NCI-H2081 treated with DMSO at 0.1 percent for 48 hours (cell line): ENCODE measurements at places on chromosomes 2 and 18.
A peak's percentile ranks its signal among the peaks of the same experiment; 100 is the strongest.

GRCh38 chr2:136107051-136108033, 10.6 kb downstream of the CXCR4 start:
- DNase-seq = no peak

DNA sequence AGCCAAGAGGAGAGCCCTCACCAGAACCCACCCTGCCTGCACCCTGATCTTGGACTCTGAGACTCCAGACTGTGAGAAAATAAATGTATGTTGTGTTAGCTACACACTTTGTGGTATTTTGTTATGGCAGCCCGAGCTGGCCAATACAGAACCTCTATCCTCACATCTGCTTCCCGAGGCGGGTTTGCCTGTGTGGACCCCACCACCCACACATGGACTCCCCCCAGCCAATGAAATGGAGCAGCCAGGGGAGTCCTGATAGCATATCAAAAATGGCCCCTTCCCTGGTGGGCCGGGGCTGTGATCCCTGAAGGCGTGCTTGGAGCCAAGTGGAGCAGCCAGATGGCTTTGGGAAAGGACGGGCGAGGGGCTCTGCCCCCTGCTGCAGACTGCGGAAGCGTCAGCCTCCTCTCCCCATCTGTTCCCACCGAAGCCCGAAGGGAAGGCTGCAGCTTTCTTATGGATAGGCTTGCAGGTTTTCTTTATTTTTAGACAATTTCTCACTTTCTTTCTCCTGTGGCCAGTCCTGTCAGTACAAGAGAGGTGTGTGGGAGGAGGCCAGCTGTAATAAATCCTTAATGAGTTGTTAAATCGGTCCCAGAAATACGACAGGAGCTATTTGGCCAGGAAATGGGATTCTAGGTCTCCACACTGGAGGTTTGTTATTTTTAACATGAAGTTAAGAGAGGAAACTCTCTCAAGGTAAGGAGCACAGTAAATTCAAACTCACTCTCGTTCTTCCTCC, 34.4 kb downstream of the TEX51 start:
- DNase-seq = no peak

GRCh38 chr2:88057437-88057844, 1.9 kb upstream of the KRCC1 start:
- no peak for DNase-seq

GRCh38 chr2:190717764-190718651, 69.1 kb downstream of the NAB1 start:
- DNase-seq = no peak

- no peak for DNase-seq
These were observed 34.7 kb downstream of the RASGRP3 start for GRCh38 chr2:33511141-33511540.

- peak; percentile 45 for DNase-seq
These were observed 18.2 kb downstream of the SCN3A start for GRCh38 chr2:165185633-165186032.

- no peak for DNase-seq
These were observed 403.0 kb upstream of the TNP1 start for GRCh38 chr2:217262911-217263310.

GRCh38 chr2:12006850-12007249, 260.4 kb downstream of the LPIN1 start:
- DNase-seq = no peak

- DNase-seq = no peak
These were observed 353.1 kb downstream of the ARHGAP15 start for GRCh38 chr2:143482316-143482715.

DNA sequence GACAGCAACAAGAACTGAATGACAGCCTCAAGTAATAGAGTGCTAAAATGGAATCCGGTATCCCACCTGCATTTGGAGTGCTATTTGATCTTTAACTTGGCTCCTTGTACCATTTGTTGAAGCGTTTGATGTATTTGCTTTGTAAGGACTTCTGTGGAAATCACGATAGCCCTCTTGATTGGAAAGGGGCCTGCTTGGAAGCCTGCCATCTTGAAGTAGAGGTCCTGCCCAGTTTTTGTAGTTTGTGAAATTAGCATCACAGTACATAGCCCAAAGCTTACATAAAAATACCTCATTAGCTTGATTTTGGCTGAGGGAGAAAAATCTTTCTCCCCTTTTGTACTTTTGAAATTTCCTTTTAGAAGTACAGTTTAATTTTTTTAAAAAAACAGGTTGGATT, 2.7 kb downstream of the CDCA7 start:
- DNase-seq = no peak

DNA sequence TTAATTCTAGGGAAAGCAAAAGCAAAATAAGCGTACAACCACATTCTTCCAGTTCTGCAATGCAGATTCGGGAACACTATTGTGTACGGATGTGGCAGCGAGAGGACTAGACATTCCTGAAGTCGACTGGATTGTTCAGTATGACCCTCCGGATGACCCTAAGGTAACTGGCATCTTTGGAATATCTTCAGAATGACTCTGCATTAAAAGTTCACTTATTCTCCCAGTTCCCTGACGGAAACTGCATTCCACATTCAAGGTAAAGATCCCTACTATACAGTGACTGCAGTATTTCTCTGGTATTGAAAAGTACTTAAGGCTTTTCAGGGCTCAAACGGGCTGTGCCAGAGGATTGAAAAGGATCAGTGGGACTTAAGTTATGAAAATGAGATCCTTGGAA, 10.9 kb downstream of the DDX18 start:
- no peak for DNase-seq

- no peak for DNase-seq
These were observed 20.0 kb upstream of the LRRTM1 start for GRCh38 chr2:80324525-80324924.

GRCh38 chr2:101983486-101983885, 8.3 kb upstream of the IL1R2 start:
- no peak for DNase-seq

DNA sequence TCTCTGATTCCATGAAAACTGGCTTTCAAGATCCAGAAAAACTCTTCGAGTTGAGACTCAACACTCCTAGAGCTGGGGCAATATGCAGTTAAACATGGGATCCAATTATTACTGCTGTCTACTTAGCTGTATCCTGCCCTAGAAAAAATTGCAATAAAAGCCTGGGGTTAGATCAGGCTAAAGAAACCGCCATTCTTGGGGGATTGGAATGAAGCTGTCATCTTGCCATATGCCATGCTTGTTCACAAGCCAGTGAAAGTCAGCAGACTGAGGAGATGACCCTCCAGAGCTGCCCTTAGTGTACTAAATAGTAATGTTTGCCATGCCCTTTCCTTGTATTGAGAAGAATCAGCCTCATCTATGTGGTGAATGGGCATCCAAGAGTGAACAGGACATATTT, 30.9 kb upstream of the CYP26B1 start:
- DNase-seq = no peak

GRCh38 chr2:123448801-123449200, 576.3 kb upstream of the CNTNAP5 start:
- DNase-seq = no peak

DNA sequence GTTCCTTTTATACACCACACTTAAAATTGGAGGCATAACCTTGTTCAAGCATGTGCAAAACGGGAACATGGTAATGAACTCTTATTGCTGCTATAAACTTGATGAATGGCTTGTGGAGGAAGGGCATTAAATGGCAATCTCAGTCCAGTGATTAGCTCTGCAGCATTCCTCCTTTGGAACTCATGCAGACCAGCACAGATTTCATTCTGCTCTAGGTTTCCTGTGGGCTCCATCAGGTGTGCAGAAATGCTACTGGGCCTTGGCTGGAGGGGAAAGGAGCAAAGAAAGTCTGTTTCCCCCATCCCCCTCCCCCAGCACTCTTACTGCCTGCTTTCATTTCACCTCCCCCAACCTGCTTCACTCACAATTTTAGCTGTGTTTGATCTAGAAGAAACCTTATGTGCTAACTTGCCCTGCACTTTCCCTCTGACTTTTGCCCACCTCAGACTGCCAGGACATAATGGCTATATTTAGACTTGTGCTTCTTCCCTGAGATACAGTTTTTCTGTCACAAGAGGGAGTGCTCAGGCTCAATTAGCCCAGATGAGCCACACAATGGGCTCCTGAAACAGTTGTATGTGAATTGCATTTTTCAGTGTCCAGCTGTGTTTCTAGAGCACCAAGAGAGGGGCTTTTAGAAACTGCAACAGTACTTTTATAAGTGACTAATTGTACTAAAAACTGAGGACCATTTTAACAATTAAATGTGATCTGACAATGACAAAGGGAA, 109.8 kb downstream of the FSHR start:
- peak; percentile 80 for DNase-seq

- no peak for DNase-seq
These were observed 566 bp downstream of the GATA6 start for GRCh38 chr18:22169889-22170420.

- no peak for DNase-seq
These were observed 14.5 kb downstream of the TIA1 start for GRCh38 chr2:70233926-70234325.

- no peak for DNase-seq
These were observed 198.9 kb upstream of the NABP1 start for GRCh38 chr2:191478799-191479679.
